Astrocyte of the cerebellum (primary cell): ENCODE measurements at places on chromosomes 13 and 19.

- no peak for DNase-seq
Measured at GRCh38 chr19:29831041-29831548, 19.3 kb downstream of the CCNE1 start.

DNA sequence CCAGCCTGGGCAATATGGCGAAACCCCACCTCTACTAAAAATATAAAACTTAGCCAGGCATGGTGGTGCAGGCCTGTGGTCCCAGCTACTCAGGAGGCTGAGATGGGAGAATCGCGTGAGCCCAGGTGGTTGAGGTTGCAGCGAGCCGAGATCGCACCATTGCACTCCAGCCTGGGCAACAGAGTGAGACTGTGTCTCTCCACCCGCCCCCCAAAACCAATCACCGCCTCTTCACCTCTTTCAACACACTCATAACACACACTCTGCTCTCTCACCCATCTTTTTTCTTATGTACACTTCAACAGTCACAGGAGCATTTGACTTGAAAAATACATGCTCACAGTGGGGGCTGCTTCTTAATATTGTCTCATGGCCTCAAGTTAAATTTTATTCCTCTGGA, 76.8 kb downstream of the ESD start:
- no peak for DNase-seq

GRCh38 chr19:10270180-10270615, 722 bp upstream of the ICAM1 start:
- no peak for DNase-seq

DNA sequence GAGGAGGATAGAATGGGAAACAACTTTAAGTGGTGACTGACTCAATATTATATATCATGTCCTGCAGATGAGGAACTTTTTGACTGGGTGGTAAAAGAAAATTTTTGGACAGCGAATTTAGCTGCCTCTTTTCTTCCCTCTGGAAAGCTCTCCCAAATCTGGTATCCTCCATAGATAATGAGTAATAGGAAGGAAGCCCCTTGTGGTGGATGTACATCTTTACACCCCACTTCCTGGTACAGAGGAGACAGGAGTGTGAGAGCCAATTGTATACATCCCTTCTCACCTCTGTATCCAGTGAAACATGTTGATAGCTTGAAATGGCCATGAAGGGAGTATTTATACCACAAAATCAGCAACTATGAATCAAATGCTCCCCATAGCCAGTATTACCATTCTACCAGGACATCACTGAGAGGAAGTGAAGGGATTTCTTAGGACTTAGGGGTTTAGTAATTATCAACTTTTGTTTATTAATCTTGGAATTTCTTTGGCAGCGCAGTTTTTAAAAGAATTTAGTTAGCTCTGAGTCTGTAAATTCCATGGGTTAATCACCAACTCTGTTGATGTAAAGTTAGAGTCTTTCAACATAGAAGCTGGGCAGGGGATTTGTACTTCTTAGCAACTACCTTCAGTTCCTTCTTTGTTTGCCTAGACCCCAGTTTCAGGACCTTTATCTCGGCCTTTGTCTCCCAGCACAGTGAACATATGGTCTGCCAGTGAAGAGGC, 17.0 kb upstream of the TDRD3 start:
- DNase-seq: no peak

- DNase-seq: peak; percentile 16
Measured at GRCh38 chr19:33434886-33435705, 61.6 kb downstream of the CEBPG start.

DNA sequence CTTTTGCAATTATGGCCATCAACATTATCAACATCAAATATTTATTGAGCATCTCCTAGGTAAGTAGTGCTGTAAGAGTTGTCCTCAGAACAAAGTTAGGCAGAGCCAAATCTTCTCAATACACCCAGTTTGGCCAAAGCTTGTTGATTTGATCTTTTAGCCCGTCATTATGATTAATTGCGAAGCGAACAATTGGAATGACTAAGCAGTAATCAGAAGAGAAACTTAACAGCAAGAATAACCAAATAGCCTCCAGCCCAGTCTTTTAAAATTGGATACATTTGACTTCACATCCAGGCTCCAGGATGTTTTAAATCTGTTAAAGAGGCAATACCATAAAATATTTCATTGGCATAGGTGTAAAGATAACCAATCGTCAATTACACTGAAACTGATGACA, 1156.0 kb downstream of the OLFM4 start:
- no peak for DNase-seq

- DNase-seq: no peak
Measured at GRCh38 chr13:113631341-113632095, 26.5 kb downstream of the ATP4B start.
